ENCODE measurements at places on chromosomes 4 and X. TPM values are rescaled to one million over a fixed set of nuclear protein-coding genes. Genes with fewer than 3 reads are reported as not detected.

The GK gene
- 24.9 TPM for total RNA-seq

The PDGFRA gene
- total RNA-seq: not detected

GRCh38 chr4:101785486-101785885, 5.0 kb upstream of the BANK1 start:
- DNase-seq: no peak

The NEXMIF gene
- total RNA-seq: not detected

- no peak for DNase-seq
Measured at GRCh38 chr4:124343661-124344171, 368.8 kb downstream of the ANKRD50 start.

Data from CD8-positive, alpha-beta memory T cell (primary cell).